ENCODE measurements at places on chromosomes 6 and 20. TPM values are rescaled to one million over a fixed set of nuclear protein-coding genes. Genes with fewer than 3 reads are reported as not detected.

DNA sequence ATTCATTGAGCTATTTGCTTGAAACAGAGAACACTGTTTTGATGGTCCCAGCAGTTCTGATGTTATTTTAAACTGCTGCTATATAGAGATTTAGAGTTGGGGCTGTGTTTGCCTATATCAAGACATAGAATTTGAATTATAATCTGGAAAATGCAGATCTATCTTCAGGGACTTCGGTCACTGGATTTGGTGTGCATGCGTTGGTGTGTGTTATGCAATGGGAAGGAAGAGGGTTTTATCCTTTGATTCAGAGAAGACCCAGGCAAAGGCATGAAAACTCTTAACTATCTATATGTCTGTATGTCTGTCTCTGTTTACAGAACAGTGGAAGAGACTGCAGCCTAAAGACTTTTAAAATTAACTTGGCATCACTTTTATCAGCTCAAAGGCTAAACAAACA is 2.0 kb downstream of the ADGRB3 start:
- no peak for ATAC-seq

GRCh38 chr6:29521006-29521680 is 33.4 kb upstream of the MAS1L start:
- no peak for ATAC-seq

DNA sequence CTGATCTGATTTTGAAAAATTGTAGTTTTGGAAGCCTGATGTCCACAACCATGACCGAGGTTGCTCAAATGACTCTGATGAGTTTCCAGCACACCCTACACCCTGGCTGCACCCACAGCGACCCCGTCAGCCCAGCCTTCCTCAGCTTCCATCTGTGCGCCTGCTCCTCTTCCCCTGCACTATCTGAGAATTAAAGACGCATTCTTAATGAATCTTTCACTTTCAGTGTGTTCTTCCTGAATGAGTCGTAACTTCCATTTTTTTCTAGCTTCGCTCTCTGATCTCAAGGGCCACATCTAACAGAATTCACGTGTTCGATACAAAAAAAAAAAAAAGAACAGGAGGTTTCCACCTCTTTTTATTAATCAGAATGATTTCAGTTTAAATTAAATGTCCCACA is 21.3 kb upstream of the RREB1 start:
- peak; percentile 88 for ATAC-seq

GRCh38 chr6:151260205-151260604 is 20.4 kb downstream of the AKAP12 start:
- peak; percentile 71 for ATAC-seq

DNA sequence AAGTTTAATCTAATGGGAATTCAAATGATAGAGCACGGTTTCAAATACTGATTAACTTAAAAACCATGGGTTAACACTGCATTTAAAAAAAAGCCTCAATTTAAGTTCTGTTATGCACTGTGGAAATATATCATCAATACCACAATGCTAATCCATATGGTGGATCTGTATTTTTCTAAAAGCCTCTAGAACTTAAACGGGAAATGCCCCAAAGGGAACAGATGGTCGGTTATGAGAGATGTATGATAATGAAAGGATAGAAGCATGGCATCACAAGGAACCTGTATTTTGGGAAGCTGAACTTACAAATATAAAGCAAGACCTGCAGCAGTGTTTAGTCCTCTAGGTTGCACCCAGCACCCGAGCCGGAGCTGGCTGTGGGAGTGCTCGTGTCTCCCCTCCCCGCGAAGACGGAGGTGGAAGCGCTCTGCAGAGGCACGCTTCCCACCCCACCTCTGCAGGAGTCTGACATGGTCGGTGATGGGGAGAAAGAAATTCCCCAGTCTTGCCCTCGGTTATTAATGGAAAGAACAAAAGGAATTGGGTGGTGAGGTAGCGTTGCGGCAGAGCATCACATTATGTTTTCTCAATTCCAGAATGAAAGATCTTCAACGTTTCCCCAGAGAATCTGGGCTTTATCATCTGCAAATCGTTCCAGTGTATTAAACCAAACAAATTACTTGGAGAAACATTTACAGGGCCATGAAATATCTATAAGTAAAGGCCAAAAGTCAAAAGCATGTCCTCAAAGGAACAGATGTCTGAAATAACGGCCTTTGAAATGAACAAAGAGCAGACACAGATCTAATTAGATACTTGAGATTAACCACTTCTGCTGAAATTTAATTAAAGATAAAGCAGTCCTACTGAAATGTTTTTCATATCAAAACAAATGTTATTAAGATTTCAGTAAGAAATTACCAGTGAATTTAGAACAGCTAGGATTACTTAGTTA is 103.1 kb upstream of the POPDC3 start:
- ATAC-seq: no peak

GRCh38 chr6:19472153-19472552 is 365.0 kb upstream of the ID4 start:
- no peak for ATAC-seq

DNA sequence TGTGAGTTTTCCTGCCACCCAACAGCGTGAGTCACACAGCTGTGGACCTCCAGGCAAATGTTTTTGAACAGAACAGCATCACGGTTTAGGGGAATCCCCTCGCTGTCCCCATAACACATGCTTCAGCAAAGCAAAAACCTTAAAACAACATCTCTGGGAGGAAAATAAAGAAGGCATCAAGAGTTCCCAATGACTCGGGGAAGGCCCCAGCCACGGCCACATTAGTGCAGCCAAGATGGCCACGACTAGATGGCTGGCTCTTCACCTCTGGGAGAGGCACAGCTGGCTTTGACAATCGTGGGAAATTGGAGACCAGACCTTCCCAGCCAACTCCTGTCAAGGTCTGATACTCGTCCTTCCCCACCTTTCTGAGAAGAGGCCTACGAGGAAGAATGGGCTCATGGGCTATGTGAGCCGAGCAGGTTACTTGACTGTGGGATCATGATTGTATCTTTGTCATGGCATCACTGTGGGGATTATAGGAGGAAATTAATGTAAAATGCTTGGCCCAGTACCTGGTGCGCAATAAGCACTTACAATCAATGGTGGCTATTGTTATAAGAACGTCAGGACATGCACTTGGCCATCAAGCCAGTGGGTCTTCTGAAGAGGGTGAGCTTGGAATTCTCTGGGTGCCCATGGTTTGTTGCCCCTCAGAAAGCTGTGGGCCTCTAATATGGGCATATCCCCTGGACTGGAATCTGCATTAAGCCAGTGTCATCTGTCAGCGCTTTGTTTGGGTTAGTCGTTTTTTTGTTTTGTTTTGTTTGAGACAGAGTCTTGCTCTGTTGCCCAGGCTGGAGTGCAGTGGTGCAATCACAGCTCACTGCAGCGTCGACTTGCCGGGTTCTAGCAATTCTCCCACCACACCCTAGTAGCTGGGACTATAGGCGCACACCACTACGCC is 43.6 kb downstream of the FGD2 start:
- peak; percentile 75 for ATAC-seq

GRCh38 chr6:127404133-127404532 is 55.1 kb downstream of the KIAA0408 start:
- no peak for ATAC-seq

DNA sequence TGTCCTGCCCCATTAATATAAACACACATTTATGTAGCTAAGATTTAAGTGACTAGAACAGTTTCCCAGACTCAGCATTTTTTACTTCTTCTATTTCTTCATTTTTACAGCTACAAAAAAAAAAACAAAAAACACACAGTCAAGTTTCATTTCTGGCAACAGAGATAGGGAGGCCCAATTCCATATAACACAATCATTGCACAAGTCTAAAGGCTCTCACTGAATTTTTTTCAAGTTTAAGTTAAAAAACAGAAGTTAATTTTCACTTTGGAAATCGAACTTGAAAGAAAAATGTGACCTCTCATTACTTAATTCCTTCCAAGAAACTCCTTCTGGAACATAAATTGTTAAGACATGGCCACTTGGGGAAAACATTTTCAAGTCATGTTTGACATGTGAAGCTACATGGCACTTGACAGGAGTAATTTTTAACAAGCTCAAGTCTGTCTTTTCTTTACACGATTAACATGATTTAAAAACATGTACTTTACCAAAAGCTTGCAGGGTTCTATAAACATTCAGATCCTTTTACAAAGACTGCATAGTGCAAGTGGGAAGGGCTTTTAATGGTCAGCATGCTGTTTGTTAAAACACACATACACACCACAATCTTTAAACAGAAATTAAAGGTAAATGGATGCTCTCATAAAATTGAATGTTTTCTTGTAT is 100.1 kb upstream of the CCDC28A start:
- ATAC-seq: no peak

GRCh38 chr6:157650261-157650640 is 172.8 kb upstream of the SNX9 start:
- ATAC-seq: no peak

DNA sequence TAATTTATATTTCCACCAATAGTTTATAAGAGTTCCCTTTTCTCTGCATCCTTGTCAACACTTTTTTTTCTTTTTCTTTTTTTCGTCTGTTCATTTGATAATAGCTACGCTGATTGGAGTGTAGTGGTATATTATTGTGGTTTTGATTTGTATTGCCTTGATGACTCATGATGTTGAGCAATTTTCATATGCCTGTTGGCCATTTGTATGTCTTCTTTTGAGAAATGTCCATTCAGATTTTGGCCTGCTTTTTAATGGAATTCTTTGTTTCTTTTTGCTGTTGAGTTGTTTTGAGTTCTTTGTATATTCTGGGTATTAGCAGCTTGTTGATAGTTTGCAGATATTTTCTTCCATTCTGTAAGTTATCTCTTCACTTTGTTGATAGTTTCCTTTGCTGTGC is 773.4 kb downstream of the KIF16B start:
- ATAC-seq: no peak

- no peak for ATAC-seq
These were observed 117.1 kb upstream of the PREP start for GRCh38 chr6:105519954-105520353.

The RRBP1 gene
- total RNA-seq: 39.0 TPM

The FOXA2 gene
- total RNA-seq: 3.6 TPM

The PRR18 gene
- total RNA-seq: not detected

The BHLHE23 gene
- total RNA-seq: not detected

The HSPA1L gene
- total RNA-seq: 3.3 TPM

The LIN28B gene
- 2.2 TPM for total RNA-seq

The CRISP2 gene
- not detected for total RNA-seq
